ENCODE measurements at places on chromosomes 2 and 18. TPM values are rescaled to one million over a fixed set of nuclear protein-coding genes. Genes with fewer than 3 reads are reported as not detected.

The MRPL33 gene
- total RNA-seq = 248 TPM

The SERPINB11 gene
- total RNA-seq = 107 TPM

The CDKL4 gene
- total RNA-seq = not detected

The B4GALT6 gene
- total RNA-seq = 21.4 TPM

The EVA1A gene
- total RNA-seq = not detected

The SLC23A3 gene
- 1.7 TPM for total RNA-seq

The CNGA3 gene
- total RNA-seq = not detected

The VPS4B gene
- total RNA-seq = 38.4 TPM

The STAT4 gene
- total RNA-seq = 10.4 TPM

The SLC35G4 gene
- total RNA-seq = not detected

The REEP1 gene
- 0.55 TPM for total RNA-seq

Data from NCI-H460 (cell line).